ENCODE measurements at places on chromosomes 13 and 19.
A peak's percentile ranks its signal among the peaks of the same experiment; 100 is the strongest.

- peak; percentile 73 for DNase-seq
Measured at GRCh38 chr19:41998246-41999020, 4.4 kb upstream of the ATP1A3 start.

GRCh38 chr13:110068176-110068473 lies 238.8 kb downstream of the COL4A1 start:
- DNase-seq, result no peak

DNA sequence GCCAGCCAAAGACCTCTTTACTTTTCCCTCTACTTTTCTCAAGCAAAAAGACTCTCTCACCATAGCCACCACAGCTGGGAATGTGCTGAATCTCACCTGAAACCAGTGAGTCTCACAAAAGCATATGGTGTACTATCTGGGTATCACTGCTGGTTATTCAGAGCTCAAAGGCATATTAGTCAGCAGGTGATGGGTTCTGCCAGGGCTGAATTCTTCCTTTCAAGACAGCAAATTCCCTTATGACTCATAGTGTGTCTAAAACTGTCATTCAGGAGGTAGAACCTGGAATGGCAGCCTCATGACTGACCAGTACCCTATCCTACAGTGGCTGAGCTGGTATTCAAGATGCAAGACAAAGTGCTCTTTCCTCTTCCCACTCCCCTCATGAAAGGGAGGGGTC lies 2859.1 kb downstream of the PCDH9 start:
- no peak for DNase-seq

DNA sequence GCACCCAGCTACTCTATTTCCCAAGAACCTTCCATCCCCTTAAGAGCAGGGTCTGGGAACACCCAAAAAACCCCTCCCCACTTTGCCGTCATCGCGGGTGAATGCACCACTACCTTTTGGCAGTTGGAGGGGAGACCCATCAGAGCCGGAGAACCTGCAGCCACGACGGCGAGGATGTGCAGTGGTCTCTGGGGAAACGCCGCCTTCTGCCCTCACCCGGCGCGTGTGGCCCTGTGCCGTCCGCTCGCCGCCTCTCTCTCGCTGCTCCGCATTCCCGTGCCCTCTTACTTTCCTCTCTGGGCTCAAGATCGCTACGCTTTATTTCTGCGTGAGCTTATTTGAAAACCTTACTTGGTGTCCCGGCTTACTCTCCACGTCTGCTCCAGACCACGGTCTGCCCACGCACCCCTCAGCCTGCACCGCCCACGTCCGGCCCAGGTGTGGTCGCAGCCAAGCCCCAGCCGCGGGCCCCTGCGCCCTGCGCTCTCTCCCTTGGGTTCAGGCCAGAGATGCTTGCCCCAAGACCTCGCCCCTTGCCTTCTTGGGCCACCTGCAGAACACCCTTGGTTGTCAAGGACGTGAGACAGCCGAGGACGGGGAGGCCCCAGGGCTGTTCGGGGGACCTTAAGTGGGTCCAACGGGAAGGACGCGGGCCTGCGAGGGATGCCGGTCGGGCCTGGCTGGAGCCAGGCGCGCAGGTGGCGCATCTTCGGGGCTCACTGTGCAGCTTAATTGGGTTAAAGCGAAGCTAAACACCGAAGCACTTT lies 2.0 kb upstream of the MAB21L1 start:
- no peak for DNase-seq

GRCh38 chr13:49569993-49570689 lies 15.2 kb downstream of the RCBTB1 start:
- no peak for DNase-seq

DNA sequence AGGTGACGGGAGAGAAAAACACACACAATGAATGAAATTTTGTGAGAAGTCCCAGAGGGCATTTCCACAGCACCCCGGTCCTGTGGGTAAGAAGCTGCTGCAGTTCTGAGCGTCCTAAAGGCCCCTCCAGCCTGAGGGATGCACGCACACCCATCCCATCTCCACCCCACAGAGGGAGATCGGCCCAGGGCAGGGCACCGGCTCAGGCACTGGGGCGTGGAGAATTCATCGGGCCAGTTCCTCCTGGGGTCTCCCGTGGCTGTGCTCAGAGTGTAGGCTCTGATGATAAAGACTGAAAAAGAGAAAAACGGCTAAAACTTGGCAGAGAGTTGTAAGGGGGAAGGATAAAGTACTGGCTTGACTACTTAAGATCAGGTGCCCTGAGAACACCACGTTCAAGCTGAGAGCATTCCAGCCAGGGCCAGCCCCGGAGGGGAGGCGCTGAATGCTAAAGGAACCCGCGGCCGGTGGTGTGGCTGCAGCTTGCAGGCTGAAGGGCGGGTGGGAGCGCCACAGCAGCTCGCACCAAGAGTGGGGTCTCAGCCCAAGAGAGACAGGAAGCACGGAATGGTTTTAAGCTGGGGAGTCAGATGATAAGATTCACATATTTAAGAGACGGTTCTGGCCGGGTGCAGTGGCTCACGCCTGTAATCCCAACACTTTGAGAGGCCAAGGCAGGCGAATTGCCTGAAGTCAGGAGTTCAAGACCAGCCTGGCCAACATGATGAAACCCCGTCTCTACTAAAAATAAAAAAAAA lies 121.9 kb upstream of the SPACA7 start:
- DNase-seq, result no peak

GRCh38 chr13:35566340-35566739 lies 89.9 kb upstream of the MAB21L1 start:
- no peak for DNase-seq

- no peak for DNase-seq
Measured at GRCh38 chr13:20673715-20674114, 29.8 kb upstream of the IL17D start.

- no peak for DNase-seq
Measured at GRCh38 chr13:76750126-76750525, 136.1 kb downstream of the KCTD12 start.

- no peak for DNase-seq
Measured at GRCh38 chr13:79338343-79338742, 67.7 kb downstream of the RBM26 start.

DNA sequence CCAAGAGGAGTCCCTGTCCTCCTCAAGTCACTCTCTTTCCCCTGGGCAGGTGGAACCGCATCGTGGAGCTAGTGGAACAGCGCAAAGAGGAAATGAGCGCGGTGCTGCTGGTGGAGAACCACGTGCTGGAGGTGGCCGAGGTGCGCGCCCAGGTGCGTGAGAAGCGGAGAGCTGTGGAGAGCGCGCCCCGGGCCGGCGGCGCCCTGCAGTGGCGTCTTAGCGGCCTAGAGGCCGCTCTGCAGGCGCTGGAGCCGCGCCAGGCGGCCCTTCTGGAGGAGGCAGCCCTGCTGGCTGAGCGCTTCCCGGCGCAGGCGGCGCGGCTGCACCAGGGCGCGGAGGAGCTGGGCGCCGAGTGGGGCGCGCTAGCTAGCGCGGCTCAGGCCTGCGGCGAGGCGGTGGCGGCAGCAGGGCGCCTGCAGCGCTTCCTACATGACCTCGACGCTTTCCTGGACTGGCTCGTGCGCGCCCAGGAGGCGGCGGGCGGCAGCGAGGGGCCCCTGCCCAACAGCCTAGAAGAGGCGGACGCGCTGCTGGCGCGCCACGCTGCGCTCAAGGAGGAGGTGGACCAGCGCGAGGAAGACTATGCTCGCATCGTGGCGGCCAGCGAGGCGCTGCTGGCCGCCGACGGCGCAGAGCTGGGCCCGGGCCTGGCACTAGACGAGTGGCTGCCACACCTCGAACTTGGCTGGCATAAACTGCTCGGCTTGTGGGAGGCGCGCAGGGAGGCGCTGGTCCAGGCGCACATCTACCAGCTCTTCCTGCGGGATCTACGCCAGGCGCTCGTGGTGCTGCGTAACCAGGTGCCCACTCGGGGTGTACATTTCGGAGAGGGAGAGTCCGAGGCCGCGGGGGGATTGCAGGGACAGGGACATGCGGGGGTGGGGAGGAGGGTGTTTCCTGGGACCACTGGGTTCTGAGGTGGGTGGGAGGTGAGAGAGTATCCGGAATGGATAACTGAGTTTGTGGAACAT lies 52.8 kb downstream of the SPTBN4 start:
- DNase-seq, result peak; percentile 56

- peak; percentile 65 for DNase-seq
Measured at GRCh38 chr19:6723108-6723618, 2.7 kb upstream of the C3 start.

GRCh38 chr13:29901710-29902631 lies 51.6 kb upstream of the UBL3 start:
- DNase-seq, result no peak

GRCh38 chr19:2446381-2446780 lies 10.4 kb downstream of the LMNB2 start:
- no peak for DNase-seq

- no peak for DNase-seq
Measured at GRCh38 chr13:98831236-98831635, 78.8 kb upstream of the SLC15A1 start.

DNA sequence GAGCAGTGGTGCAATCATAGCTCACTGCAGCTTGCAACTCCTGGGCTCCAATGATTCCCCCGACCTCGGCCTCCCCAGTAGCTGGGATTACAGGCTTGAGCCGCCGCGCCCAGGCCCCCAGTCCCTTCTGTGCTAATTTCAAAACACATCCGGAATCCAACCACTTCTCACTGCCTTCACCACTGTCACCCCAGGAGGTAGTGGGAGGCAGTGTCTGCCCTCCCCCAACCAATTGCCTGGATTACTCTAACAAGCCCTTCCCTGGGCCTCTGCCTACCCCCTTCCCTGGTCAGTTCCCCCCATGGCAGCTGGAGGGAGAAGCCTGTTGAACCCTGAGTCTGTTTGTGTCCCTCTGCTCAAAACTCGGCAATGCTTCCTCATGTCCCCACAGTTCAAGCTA lies 2.3 kb downstream of the PRAM1 start:
- DNase-seq, result no peak

- no peak for DNase-seq
Measured at GRCh38 chr13:67844574-67844973, 614.4 kb upstream of the PCDH9 start.

DNA sequence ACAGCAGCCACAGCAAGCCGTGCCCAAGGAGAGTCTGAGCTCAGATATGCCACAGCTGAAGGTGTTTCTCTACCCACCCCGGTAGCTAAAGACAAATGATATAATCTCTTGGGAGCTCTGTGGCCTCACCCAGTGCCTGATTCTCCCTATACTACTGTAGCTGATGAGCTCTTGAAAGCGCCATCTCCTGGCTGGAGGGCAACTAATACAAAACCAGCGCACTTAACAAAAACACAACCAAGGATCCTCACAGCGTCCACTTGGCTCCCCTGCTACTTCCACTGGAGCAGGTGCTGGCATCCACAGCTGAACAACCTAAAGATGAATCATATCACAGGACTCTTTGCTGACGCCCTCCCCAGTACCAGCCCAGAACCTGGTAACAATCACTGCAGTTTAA lies 1212.0 kb downstream of the PCDH17 start:
- DNase-seq, result no peak

Data from left ventricle myocardium superior (tissue), 1 donor.